ENCODE measurements at places on chromosomes 4 and X. TPM values are rescaled to one million over a fixed set of nuclear protein-coding genes. Genes with fewer than 3 reads are reported as not detected.

DNA sequence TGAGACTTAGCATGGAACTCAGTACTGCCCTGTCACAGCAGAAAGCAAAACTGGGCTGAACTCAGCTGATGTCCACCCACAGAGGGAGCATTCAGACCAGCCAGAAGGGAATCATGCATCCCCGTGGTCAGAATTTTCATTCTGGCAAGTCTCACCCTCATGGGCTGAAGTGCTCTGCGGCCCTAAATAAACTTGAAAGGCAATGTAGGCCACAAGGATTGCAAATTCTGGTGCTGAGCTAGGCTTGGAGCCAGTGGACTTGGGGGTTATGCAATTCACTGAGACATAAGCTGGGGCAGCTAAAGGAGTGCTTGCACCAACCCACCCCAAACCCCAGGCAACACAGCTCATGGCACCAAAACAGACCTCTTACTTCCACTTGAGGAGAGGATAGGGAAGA lies 494.1 kb downstream of the GABRG1 start:
- DNase-seq = no peak

DNA sequence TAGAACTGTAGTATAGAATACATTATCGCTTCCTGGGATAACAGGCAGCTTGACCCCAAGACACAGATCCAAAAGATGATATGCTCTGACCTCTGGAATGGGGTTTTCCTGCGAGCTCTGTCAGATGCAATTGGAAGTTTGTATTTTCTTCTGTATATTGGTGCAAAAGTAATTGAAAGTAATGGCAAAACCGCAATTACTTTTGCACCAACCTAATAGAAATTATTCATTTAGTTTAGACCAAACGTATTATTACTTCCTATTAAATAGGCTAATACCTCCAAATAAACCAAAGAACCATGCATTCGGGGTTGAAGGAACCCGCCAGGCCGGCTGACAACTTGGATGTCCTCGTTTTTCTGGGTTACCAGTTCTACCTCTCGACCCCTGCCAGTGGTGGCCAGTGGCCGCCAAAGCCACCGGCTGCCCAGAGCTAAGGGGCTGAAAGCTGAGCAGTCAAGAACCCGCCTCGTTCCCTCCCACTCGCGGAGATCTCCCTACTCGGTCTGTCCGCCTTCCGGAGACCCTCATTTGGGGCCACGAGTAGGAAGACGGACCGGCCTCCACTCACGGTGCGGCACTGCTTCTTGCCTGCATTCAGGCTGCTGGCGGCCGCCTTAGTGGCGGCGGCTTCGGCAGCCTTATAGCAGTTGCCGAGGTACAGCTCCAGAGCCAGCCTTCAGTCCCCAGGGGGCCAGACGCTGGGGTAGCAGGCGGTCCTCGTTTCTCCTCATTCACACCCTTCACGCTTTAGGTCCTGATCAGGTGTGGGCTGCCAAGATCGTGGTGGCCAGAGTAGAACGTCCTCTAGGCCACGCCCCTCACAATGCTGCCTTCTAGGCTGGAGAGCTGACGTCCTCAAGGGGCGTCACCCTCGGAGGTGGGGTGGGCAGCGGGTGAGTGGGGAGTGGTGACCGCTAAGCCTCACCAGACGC lies 121.9 kb downstream of the RBMX2 start:
- DNase-seq = peak; percentile 39

OTUD6A gene
- not detected for polyA plus RNA-seq

BANK1 gene
- 0.38 TPM for polyA plus RNA-seq

S100P gene
- polyA plus RNA-seq = 2.9 TPM

SLC4A4 gene
- 10.1 TPM for polyA plus RNA-seq

DNA sequence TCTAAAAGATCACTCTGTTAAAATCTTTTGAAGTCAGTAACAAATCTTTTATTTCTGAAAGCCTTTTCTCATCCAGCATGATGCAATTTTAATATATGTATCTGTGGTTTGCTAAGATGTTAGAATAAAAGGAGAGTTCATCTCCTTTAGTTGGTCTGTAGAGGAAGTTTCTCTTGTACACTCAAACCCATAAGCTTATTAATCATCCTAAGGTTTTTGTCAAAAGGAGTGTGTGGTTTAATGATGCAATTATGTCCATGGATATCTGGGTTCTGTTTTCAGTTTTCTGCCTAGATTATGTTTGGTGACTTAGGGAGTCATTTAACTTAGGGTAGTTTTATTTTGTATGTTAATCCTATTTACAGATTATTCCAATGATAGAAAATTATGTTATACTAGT lies 52.1 kb upstream of the NDST4 start:
- DNase-seq = no peak

- DNase-seq = no peak
Observed at GRCh38 chrX:54085666-54086065, 41.4 kb upstream of the PHF8 start.

NAT8L gene
- 2.6 TPM for polyA plus RNA-seq

DNA sequence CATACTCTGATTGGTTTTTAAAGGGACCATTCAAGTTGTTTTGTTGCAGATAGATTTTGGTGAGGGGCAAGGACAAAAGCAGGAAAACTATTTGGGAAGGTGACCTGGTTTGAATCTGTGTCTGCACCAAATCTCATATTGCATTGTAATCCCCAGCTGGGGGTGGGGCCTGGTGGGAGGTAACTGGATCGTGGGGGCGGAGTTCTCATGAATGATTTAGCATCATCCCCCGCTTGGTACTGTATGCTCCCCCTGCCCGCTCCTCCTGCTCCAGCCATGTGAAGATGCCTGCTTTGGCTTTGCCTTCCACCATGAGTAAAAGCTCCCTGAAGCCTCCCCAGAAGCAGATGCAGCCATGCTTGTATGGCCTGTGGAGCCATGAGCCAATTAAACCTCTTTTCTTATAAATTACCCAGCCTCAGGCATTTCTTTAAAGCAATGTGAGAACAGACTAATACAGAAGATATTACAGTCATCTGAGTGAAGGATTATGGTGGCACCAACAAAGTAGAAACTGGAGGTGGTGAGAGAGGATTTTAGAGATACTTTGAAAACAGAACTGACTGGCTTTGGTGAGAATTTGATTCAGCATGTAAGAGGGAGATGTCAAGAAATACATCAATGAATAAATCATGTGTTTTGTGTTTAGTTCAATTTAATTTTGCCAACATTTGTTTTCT lies 14.4 kb downstream of the IL21 start:
- DNase-seq = no peak

MAGEB2 gene
- polyA plus RNA-seq = 0.11 TPM

DNA sequence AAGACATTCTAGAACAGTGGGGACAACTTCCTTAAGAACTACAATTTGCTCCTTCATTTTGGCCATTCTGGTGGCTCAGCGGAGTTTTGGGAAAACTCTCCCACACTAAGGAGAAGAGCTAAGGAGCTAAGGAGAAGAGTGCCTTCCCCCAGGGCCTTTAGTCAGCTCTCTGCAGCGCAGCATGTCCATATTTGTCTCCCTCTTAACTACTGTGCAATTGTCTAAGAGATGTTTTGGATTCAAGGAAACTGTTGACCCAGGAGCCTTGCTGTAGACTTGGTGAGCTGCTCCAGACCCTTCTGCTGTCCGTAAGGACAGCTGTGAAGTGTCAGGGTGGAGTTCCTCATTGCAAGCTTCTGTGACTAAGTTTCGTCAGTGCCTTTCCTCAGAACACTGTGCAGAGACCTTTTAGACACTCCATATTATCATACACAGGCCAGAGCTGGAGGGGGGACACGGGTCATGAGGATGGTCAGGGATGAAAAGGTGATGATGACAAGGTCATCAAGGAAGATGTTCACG lies 179.0 kb downstream of the NHS start:
- no peak for DNase-seq

DNA sequence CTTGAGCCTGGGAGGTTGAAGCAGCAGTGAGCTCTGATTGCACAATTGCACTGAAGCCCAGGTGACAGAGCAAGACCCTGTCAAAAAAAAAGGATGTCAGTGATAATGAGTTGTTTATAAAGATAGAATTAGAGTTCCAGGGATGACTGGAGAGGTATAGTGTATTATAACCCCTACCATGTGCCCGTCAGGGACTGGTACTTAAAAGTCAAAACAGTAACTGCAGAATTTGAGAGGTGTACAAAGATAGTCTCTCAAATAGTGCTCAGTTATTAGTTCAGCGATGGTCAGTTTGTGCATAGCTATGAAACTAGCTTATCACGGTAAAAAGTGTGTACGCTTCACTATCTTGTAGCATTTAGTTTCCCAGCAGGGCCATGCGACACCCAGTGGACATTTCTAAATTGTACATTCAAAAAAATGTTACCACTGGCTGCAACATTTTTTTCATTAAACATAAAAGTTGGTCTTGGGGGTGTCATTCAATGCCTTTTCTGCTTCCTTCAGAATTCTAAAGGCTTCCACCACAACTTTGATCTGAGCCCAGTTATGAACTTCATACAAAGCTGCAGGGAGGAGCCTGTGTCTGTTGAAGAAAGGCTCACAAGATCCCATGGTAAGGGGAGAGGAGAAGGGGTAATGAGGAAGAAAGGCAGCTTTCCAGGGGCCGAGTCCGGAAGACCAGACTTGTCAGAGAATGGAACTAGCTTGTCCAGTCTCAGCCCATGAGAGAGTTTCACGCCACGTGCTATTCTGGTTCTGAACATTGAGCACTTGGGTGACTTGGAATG lies 9.2 kb upstream of the GYG2 start:
- DNase-seq = peak; percentile 14

LUZP4 gene
- polyA plus RNA-seq = not detected

GRCh38 chr4:8050555-8051206 lies 107.9 kb downstream of the ABLIM2 start:
- DNase-seq = peak; percentile 88

GPR34 gene
- 5.9 TPM for polyA plus RNA-seq

CPLX1 gene
- polyA plus RNA-seq = 0.57 TPM

SSX2B gene
- not detected for polyA plus RNA-seq

DNA sequence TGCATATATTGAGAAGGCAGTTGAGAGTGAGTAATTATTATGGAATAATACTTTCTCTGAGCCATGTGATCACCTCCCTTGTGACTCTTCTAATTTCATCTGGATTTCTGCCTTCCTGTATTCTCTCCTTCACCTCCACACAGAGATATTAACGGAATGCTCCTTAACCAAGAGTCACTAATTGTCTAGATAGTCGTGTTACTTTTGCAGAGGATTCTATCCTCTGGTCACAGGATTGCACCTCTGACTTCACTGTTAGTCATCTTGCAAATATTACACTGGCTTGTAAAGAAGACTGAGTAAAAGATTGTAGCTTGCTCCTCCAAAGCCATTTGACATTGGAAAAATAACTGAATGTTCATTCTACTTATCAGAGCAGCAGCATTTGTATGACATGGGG lies 160.9 kb downstream of the SH2D1A start:
- no peak for DNase-seq

DNA sequence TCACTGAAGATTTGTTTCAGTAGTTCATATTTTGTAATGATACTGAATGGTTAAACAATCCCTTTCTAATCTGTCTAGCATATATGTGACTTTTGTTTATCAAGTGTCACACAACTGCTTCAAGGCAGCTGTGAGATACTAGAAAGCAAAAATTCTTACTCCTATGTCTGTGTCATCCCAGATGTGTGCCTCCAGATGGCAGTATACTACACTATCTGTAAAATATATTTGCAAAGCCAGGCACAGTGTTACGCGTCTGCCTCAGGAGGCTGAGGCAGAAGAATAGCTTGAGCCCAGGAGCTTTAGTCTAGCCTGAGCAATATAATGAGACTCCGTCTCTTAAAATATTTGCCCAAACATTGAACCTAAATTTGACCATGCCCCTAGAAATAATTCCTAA lies 4.0 kb downstream of the NUDT10 start:
- peak; percentile 56 for DNase-seq

GRCh38 chr4:188993871-188994270 lies 854.6 kb downstream of the TRIML1 start:
- DNase-seq = no peak

DNA sequence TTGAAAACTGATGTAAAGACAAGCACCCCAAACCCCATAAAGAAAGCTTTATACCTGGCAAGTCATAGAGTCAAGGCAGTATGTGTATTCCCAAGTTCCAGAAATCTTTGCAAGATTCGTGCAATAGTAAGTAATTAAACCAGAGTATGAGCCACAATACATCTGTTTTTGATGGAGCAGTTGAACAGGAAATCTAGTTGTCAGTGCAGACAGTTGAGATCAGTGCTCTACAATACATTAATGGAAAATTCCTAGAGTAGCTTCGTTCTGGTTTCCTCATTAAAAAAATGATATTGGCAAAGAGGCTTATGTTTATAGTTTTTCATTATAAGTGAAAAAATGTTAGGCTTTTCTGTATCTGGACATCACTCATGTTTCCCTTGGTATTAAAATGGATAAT lies 575.3 kb downstream of the TRIML1 start:
- peak; percentile 70 for DNase-seq

KIF4A gene
- polyA plus RNA-seq = 11.0 TPM

DNA sequence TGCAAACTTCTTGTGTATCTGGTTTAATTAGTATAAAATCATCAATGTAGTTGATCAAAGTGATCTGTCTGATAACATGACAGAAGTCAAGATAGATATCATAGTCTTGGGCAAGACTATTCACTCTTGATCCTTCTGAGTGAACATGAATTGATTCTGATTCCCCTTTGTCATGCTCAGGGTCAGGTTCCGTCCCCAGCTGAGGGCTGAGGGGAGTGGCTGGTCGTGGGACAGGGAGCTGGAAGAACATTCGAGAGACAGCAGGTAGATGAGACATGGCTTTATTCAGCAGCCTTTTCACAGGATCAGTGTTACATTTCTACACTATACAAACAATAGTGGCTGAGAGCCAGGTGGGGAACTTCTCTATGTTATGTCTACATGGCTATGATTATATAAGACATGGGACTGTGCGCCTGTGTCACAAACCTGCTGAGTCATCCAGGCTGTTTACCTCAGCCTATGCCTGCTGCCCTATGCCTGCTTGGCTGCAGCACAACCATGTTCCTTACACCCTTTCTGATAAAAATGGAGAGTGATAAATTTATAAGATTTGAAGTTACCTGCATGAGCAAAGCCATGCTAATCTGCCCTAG lies 586.9 kb upstream of the NR3C2 start:
- DNase-seq = peak; percentile 5

- no peak for DNase-seq
Observed at GRCh38 chr4:8321771-8322170, 52.2 kb downstream of the HTRA3 start.

- no peak for DNase-seq
Observed at GRCh38 chr4:79250887-79251286, 75.0 kb downstream of the NAA11 start.

DNA sequence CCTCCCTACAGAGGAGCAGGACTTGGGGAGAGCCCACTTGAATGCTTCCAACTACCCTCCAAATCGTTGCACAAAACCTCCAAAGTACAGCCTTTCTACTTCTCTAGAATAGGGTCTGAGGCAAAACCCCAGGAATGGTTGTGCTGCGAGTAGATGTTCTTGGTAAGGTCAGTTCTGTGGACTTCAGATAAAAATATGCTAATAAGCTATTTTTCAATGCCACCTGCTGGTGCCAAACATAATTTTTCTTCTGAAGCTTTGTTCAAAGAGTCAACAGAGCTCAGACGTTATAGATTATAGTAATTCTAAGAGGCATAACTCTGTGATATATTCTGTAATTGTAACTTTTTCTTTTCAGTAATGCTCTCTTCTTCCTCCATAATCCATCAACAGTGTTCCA lies 425.7 kb downstream of the GPAT3 start:
- DNase-seq = peak; percentile 3

Data from muscle of leg (tissue), 16 donors.